Fibroblast of the conjunctiva (primary cell): ENCODE measurements at places on chromosomes 2 and 18.

GRCh38 chr2:209936106-209936666 is 66.3 kb upstream of the RPE start:
- no peak for DNase-seq

DNA sequence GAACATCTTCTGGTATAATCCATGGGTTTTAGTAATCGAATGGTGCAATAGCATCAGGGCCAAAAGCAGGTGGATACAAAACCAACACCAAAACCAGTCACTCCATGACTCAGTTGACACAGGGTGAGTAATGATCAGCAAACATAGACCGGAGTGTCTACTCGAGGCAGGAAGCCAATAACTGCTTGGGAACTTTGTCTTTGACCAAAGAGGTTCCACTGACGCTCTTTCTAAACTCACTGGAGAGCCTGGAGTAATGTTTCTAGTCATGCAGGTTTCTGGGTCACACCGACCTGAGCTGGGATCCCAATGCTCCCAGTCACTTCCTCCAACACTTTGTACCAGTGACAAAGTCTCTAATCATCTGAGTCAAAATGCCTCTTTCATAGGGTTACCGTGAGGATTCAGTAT is 30.9 kb downstream of the MREG start:
- no peak for DNase-seq

- DNase-seq = no peak
Measured at GRCh38 chr2:3198119-3198518, 179.5 kb downstream of the EIPR1 start.

GRCh38 chr2:43127208-43127940 is 99.0 kb downstream of the ZFP36L2 start:
- DNase-seq = no peak

DNA sequence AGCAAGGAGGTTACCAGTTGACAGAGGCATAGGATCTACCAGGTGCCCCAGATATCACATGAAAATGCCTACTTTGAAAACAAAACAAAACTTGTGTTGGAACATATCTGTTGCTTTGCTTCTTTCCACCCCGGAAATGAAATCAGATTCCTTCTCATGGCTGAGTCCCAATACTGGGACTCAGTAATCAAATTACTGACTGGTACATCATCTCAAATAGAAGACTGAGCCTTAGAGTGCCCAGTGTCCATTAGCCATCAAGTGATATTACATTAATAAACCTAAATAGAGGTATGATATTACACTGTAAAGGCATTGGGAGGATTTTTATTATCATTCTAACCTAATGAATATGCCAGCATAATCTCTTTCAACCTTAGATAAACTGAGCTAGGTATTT is 48.6 kb upstream of the MSTN start:
- DNase-seq = no peak

GRCh38 chr2:127083819-127084503 is 23.0 kb downstream of the BIN1 start:
- peak; percentile 85 for DNase-seq

DNA sequence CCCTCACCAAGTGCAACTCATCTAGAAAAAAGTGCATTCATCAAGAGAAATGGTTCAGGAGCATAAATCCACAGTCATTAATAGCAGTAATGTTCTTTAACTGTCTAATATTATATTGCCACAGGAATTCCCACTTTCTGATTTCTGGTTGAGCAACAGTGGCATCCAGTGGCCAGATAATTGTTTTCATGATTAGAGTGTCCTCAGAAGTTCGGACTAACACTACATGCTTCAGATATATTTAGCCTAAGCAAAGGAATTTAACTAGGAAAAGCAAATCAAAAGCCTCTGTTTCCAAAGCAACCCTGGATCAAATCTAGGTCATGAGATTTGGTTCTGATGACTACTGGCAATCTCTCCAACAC is 9.8 kb upstream of the ERBB4 start:
- peak; percentile 16 for DNase-seq

DNA sequence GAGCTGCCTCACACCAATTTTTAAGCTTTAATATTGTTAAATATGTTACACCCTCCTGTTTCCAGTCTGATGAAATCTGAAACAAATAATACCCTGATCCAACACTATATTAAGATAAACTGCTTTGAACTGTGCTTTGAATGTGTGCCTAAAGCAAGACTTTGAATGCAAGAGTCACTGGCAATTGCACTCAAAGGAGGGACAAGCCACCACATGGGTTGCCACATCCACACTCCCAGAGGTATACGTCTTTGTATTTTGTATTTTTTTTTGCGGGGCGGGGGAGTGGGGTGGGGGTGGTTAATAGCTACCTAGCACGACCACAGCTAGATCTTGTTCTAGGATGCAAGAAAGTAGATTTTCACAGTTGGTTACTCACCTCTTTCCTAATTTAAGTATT is 1.8 kb upstream of the ZEB2 start:
- DNase-seq = no peak

DNA sequence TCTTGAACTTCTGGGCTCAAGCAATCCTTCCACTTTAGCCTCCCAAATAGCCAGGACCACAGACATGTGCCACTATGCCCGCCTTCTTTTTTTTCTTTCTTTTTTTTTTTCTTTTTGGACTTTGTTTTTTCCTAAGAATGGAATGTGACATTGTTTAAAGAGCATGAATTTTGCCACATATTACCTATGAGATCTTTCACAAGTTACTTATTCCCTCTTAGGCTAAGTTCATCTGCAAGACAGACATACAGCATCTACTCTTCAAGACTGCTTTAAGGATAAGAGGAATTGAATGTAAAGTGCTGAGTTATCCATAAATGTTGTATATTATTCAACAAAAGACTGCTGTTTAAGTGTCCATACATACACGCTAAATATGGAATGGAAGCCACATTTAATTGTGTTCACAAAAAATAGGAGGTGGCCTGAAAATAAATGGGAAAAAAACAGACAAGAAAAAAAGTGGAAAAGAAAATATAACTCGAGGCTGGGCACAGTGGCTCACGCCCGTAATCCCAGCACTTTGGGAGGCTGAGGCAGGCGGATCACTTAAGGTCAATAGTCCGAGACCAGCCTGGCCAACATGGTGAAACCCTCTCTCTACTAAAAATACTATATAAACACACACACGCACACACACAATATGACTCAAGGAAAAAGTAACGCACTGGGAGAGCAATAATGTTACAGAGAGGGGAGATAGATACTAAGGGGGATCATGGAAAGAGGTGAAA is 3.2 kb upstream of the PPM1G start:
- DNase-seq = no peak

DNA sequence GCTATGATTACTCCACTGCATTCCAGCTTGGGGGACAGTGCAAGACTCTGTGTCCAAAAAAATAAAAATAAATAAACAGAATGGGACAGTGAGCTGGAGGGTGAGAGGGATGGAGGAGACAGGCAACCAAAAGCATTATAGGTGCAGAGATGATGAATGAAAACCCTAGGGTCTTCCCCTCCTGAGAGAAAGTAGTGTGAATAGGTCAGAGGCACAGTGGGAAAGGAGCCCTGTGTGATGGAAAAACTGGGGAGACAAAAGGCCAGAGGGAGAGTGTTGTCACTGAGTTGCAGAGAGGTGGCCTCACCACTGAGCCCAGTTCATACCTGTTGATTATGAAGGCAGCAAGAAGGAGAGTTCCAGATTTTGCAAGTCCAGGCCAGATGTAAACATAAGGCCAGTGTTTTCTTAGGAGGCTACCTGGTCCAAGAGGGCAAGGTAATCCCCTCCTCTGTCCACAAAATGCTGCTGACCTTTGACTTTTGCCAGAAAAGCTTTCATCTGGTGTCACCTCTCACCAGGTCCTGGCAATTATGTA is 17.6 kb upstream of the AGFG1 start:
- DNase-seq = no peak

- no peak for DNase-seq
Measured at GRCh38 chr2:106825161-106825560, 60.8 kb downstream of the ST6GAL2 start.

- DNase-seq = no peak
Measured at GRCh38 chr2:160984426-160985077, 175.7 kb upstream of the TANK start.

DNA sequence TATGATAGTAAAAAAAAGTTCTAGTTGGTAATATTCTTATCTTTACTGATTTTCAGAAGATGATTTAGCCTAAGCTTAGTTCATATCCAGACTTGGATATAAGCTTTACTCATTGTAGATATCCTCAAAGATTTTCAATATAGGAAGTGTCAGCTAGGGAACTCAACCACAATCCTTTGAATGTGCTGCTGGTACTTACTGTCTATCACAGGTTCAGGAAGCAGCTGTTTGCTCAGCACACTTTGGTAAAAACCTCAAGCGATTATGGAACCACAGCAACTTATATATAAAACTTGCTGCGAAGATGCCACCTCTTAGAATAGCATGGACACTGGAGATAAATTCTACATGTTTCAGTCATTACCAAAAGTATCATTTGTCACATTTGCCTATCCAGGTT is 60.1 kb upstream of the TNFRSF11A start:
- DNase-seq = no peak

GRCh38 chr2:67277450-67277849 is 119.7 kb upstream of the ETAA1 start:
- no peak for DNase-seq

GRCh38 chr2:16251511-16252225 is 311.3 kb downstream of the MYCN start:
- DNase-seq = no peak

- DNase-seq = no peak
Measured at GRCh38 chr18:47342566-47342965, 91.1 kb upstream of the SKOR2 start.

DNA sequence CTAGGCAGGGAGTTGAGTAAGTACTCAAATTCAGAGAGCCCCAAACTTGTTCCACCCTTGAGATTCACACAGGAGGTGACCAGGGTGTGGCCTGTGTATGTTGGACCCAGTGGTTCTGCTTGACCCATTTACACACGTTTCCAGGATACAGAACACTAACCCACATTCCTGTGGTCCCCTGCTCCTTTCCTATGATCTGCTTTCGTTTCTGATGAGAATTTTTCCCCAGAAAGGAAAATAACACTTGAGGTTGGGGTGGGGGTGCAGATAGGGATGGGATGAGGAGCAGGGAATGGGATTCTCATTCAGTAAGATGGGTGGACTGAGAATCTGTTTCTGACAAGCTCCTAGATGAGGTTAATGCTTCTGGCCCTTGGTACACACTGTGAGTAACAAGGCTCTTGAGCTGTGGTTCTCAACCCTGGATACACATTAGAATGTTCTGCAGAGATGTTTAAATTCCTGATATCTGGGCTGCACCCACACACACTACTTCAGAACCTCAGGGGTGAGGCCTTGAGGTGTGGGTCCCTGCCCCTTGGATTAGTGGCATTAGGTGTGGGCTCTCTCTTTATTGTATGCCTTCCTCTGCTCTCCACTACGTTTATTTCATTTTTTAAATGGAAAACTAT is 58.4 kb downstream of the TPGS2 start:
- DNase-seq = no peak

DNA sequence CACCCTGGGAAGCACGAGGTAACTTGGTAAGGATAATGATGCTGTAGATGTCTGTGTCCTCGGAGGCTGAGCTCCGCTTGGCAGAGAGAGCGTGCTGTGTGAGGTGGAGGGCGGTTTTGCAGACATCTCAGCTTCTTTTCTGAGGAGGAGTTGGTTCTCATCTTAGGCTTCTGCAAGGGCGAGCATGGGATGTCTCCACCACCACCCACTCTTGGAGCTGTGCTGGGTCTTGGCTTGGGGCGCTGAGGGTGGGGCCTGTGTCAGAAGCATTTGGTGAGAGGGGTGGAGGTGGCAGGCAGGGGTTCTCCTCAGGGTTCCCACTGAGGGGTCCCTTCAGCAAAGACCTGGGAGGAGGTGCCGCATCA is 9.2 kb downstream of the OXER1 start:
- DNase-seq = no peak

GRCh38 chr2:69517410-69517809 is 80.2 kb upstream of the NFU1 start:
- DNase-seq = no peak

DNA sequence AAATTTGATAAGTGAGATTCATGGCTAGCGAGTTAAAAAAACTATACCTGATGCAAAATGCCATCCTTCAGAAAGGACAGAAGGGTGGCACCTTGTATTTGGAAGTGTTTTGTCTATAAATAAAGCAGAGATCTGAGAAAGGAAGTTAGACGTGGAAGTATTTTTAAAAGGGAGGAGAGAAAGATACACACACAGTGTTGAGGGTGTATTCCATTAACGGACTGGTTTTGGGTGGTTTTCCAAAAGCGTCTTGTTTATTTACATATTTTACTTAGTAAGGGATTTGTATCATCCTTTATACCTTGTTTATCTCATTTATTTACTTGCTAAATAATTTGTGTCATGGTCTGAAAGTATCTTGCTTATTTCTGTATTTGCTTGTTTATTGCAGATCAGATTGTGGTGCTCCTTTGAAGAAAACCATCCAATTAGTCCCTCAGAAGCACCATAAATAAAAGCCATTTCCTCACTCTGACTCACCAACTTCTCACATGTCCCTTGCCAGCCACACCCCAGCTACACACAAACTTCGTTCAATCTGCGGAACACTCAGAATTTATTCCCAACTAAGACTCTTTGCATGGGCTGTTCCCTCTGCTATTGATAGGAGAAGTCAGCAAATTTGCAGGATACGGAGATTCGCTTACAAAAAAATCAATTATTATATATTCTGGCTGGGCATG is 90.8 kb downstream of the FAM124B start:
- DNase-seq = no peak

DNA sequence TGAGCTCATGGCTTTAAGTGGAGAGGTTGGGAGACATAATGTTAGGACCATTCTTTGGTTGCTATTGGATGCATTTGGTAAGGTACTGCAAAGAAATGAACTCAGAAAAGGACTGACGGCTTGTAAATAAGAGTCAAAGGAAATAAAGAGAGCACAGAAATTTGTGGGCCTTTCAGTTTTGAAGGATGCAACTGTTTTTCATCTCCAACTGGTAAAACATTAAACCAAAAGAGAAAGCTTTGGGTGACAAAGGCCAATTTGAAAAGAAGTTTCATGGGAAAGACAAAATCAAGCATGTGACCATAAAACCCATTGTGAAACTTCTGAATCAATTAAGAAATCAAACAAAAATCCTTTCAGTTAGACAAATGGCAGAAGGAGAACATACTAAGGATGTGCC is 77.8 kb upstream of the SPOPL start:
- no peak for DNase-seq
